B cell (primary cell): ENCODE measurements at places on chromosomes 6 and 20. TPM values are rescaled to one million over a fixed set of nuclear protein-coding genes. Genes with fewer than 3 reads are reported as not detected.

Gene ZC3H12D
- 190 and 215 TPM in 2 replicates for total RNA-seq

- no peak overlapping the region for H3K27ac ChIP-seq
- peak; percentile 71 for DNase-seq
- H3K4me1 ChIP-seq = peaks cover 17% of the 10 kb centered on the region
- no peaks in the 10 kb centered on the region for H3K27me3 ChIP-seq
- no peaks in the 10 kb centered on the region for H3K36me3 ChIP-seq
Observed at GRCh38 chr6:144265390-144265789, 19.7 kb upstream of the UTRN start.

GRCh38 chr6:156809446-156810178, 32.4 kb downstream of the ARID1B start:
- H3K4me1 ChIP-seq = peaks cover 67% of the 10 kb centered on the region
- H3K27me3 ChIP-seq = no peaks in the 10 kb centered on the region
- peaks cover 9% of the 10 kb centered on the region for H3K36me3 ChIP-seq
- DNase-seq = no peak

Gene GJA10
- not detected in 2 replicates for total RNA-seq

GRCh38 chr6:4801491-4802110, 25.4 kb downstream of the CDYL start:
- DNase-seq = no peak
- H3K27ac ChIP-seq = peak overlapping the region; percentile 18
- H3K27me3 ChIP-seq = no peaks in the 10 kb centered on the region

Gene TNF
- total RNA-seq = 22.2 and 22.6 TPM in 2 replicates

DNA sequence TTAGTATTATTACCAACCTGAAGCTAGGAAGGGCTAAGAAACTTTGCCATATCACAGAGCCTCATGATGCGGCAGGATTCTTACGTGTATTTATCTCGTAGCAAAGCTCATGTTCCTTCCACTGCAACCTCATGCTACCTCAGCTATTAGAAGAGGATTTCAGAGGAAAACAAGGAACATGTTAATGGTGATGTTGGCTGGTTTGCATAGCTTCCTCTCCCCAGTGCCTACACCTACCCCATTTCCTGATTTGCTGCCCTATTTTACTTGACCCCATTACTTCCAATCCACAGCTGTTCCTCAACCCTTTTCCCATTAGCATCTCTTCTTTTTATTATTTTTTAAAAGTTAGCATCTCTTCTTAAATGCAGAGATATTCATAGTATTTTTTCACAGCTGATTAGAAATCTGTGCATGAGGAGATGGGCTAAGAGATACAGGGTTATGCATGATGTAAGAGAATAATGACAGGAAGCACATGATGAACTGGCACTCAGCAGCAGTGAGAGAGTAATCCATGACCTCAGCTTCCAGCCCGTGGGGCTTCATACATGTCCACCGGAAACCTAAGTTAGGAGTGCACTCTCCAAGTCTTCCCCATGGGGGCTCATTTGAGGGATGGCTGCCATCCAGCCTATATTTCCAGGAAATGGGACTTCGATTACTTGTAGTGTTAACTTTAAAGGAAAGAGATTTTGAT, 106.1 kb upstream of the ASF1A start:
- no peaks in the 10 kb centered on the region for H3K27me3 ChIP-seq
- no peaks in the 10 kb centered on the region for H3K36me3 ChIP-seq
- no peak overlapping the region for H3K4me3 ChIP-seq
- no peak for DNase-seq
- peaks cover 12% of the 10 kb centered on the region for H3K4me1 ChIP-seq
- H3K27ac ChIP-seq = no peak overlapping the region

Gene HLA-G
- 6.4 and 8.8 TPM in 2 replicates for total RNA-seq

DNA sequence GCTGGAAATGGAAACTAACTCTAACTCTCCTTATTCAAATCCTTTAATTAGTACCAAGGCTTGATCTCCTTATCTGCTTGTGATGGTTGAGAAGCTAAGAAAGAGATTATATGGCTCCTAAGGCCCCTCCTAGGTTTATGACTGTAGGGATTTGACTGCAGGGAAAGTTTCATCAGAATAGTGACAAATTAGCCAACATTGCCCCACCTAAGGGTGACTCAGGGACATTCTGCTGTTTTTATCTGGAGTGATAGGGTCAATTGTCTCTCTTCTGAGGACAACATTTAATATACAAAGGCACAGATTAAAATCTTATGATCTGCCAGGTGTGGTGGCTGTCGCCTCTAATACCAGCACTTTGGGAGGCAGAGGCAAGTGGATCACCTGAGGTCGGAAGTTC, 138.1 kb upstream of the MARCKS start:
- no peaks in the 10 kb centered on the region for H3K27me3 ChIP-seq
- no peak overlapping the region for H3K4me3 ChIP-seq

DNA sequence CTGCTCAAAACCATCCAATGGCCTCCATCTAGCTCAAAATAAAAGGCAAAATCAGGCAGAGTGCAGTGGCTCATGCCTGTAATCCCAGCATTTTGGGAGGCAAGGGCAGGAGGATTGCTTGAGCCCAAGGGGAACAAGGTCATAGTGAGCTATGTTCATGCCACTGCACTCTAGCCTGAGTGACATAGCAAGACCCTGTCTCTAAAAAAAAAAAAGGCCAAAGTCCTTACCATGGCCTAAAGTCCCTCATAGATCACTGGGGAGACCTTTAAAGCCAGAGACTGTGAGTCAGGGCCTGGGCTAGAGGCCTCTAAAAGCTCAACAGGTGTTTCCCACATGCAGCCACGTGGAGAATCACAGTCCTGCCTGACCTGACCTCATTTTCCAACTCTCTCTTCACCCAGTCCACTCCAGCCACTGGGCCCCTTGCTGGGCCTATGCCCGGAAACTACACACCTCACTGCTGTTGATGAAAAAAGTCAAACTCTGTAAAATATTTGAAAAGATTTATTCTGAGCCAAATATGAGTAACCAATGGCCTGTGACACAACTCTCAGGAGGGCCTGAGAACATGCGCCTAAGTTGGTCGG, 28.2 kb upstream of the TAB2 start:
- H3K4me3 ChIP-seq = no peak overlapping the region
- DNase-seq = no peak
- H3K4me1 ChIP-seq = no peaks in the 10 kb centered on the region
- no peaks in the 10 kb centered on the region for H3K36me3 ChIP-seq

GRCh38 chr6:232982-233640, 59.2 kb upstream of the DUSP22 start:
- no peak for DNase-seq
- H3K4me3 ChIP-seq = no peak overlapping the region
- no peak overlapping the region for H3K27ac ChIP-seq
- H3K4me1 ChIP-seq = peaks cover 26% of the 10 kb centered on the region
- no peaks in the 10 kb centered on the region for H3K27me3 ChIP-seq
- no peaks in the 10 kb centered on the region for H3K36me3 ChIP-seq

DNA sequence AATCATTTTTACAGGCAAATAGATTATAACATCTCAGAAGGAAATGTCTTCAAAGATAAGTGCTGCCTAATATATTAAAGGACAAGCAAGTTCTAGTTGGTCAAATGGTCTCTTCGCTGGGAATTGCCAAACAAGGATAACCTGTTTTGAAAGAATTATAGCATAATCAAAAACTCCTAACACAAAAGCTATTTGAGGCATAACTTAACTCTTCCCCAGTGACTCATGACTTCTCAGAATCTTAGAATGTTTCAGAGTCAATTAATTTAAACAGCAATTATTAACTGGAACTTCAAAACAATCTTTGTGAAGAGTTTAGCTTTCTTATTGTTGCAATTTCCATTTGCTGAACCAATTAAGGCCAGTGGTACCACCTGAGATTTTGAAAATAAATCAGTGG, 126.6 kb downstream of the MTFR2 start:
- H3K4me1 ChIP-seq = no peaks in the 10 kb centered on the region
- H3K27me3 ChIP-seq = no peaks in the 10 kb centered on the region
